ENCODE measurements at places on chromosomes 11 and 22.

DNA sequence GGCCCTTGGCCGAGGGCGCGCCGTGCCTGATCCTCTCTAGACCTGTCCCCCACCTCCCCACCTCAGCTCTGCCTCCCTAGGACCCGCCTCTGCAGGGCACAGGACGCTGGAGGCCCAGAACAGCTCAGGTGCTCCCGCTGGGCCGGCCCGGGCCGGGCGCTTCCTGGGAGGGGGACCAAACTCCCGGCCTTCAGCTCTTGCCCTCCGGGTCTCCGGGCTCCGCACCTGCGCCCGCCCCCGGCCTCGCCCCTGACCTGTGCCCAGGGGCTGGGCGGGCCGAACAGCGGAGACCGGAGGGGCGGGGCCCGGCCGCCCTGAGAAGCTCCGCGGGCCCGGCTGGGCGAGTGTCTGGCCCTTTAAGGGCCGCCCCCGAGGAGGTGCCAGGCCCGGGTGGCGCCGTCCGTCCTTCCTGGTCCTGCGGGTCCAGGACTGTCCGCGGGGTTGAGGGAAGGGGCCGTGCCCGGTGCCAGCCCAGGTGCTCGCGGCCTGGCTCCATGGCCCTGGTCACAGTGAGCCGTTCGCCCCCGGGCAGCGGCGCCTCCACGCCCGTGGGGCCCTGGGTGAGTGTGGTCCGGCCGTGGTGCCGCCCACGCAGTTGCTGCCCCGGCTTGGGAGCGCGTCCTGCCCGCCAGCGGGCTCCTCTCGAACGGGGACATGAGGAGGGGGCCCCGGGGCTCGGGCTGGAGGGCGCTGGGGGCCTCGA is at the start of gene SSH3:
Gene SSH3 (plus strand): TSS at position 399 of the 703 bp plus-strand sequence. CDS start 96 bp downstream, at position 495.
- no peak for DNase-seq

DNA sequence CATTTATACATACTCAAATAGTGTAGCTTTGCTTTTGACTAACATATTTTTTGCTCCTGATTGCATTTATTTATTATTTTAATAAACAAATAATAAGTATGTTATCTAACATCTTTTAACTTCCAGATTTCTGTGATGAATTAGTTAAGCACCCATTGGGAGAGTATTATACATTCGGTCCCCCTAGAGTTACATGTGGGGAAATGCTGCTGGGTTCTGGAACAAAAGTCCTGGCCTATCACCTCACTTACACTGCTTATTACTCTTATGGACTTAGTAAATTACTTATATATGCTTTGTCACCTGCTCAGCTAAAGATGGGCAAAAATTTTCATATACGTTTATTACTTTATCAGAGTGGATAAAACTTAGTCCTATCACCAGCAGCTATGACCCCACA is 1163.0 kb downstream of the FAM181B start:
- DNase-seq = no peak

DNA sequence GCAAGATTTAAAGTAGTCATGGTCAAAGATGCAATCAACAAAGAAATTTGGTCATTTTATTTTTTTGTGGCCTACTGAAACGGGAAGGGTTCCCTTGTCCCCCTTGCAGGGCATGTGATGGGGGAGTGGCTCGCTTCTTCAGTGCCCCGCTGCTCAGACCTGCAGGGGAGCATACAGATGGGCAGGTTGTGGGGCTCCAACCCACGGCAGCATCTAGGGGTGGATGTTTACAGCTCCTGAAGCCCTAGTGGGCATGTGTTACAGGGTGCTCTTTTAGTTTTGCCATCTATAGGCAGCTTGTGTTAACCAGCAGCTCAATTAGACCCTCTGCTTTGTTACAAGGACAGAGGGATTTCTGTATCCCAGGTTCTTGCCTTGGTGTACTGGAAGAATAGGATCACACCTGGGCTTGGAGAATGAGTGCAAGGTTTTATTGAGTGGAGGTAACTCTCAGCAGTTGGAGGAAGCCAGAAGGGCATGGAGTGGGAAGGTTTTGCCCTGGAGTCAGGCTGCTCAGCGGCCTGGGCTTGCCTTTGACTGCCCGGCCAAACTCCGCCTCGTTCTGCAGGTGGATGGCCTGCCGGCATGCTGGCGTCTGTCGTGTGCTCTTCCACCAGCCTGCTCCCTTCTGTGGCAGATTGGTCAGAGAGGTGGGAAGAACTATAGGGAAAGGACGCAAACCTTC is 9.4 kb downstream of the GSTP1 start:
- no peak for DNase-seq

GRCh38 chr11:13834463-13834862 is 128.1 kb upstream of the SPON1 start:
- DNase-seq = no peak

GRCh38 chr11:101516546-101516945 is 67.3 kb downstream of the TRPC6 start:
- DNase-seq = no peak

- DNase-seq = no peak
Measured at GRCh38 chr11:68970921-68971636, 9.7 kb downstream of the MRGPRD start.

GRCh38 chr22:22936915-22937656 is 49.5 kb downstream of the IGLL5 start:
- DNase-seq = no peak

- peak; percentile 26 for DNase-seq
Measured at GRCh38 chr22:40036591-40037225, 42.0 kb downstream of the FAM83F start.

- no peak for DNase-seq
Measured at GRCh38 chr11:64438986-64439771, 80.2 kb downstream of the RPS6KA4 start.

DNA sequence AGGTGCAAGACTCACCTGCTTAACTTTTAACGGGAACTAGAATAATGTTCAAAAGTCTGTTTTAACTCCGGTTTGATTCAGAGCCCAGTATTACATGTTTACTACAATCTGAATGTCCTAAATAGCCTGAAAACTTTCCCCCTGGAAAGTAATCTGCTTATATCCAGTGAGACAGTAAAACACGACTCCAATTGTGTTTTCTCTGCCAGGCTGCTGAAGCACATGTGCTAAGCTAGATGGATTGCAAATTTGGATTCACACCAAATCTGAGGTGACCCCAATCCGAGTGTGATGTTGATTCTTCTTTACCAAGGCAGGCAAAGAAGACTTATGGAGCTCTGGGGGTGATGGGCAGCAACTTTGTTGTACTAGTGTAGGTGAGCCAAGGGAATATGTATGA is 158.7 kb upstream of the PDGFD start:
- DNase-seq = no peak

DNA sequence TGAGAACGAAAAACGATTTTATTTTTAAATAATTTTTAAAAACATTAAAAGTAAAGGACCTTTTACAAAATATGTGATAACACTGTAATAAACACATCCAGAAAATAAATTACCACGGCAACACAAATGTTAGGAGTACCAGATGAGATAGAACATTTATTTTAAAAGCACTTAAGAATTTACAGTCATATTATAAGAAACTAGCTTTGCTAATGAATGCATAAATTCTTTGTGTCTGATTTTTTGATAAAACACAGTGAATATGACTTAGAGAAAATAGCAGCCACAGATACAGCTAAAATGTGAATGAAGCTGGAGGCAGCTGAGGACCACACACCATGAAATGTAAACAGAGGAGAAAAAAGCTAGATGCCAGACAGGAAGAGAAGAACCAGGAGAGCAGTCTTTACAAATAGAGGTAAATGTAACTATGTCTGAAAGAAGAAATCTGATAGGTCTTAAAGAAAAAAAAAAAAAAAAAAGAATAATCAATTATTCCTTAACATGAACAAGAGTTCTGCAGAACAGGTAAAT is 14.6 kb downstream of the CCDC34 start:
- no peak for DNase-seq

Data from effector memory CD8-positive, alpha-beta T cell (primary cell).